Left renal cortex interstitium (tissue), 4 donors: ENCODE measurements at places on chromosomes 16 and 17. TPM values are rescaled to one million over a fixed set of nuclear protein-coding genes. Genes with fewer than 3 reads are reported as not detected.

DNA sequence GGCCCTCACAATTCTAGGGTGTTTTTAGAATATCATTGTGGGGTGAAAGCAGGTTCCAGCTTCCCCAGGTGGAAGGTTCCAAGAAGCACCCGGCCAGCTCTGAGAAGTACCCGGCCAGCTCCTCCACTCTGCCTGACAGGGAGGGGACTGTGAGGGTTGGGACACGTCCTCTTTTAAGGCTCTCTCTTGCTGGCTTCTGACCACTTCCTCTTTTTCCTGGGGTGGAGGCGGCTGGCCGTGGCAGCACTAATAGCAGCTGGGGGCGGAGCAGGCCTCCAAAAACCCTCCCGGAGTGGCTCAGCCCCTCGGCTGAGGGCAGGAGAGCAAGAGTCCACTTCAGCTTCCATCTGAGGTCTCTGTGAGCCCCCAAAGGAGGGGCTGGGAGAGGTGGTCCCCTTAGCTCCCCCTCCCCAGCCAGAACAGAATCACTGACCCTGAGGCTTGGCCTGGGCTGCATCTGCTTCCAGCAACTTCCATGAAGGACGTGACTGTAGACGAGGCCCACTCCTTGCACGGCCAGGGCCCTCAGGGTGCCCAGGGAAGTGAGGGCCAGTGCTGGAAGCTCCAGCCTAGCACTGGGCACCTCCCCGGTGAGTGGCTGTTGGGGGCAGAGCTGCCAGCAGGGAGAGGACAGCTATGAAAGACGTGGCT, 26.7 kb upstream of the PLCG2 start:
- DNase-seq, result no peak

- DNase-seq, result no peak
Observed at GRCh38 chr17:46003907-46004748, 5.1 kb downstream of the STH start.

DNA sequence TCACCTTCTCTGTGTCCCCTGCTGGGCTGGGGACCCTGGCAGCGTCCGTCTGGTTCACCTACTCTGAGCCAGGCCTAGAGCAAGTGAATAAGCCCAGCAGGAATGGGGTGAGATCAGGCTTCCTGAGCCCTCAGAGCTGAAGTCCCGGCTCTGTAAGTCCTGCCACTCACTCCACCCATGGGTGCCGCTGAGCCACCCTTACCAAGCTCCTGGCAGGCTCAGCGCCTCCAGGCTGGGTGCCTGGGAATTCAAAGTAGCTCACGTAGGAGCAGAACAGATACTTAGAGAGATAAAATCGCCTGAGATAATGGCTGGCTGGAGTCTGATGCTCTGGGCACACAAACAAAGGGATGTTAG, 9.8 kb upstream of the LASP1NB start:
- no peak for DNase-seq

AATK gene
- polyA plus RNA-seq, result 4.8 TPM

- DNase-seq, result no peak
Observed at GRCh38 chr16:31128711-31129567, 6.6 kb downstream of the PRSS8 start.

DNA sequence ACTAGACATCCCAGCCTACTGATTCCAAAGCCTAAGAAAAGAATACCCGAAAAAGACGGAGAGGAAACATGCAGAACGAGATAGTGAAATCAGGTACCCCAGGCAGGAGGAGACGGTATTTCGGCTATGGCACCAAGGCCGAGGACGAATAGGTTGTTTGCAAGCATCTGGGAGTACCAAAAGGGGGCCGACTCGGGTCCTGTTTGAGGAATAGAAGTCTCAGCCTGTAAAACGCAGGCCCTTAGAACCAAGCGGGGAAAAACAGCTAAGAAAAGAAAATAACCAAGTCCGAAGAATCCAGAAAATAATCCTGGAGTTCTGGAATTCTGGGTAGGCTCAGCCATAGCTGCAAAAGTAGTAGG, 537 bp downstream of the SLC35B1 start:
- no peak for DNase-seq

- no peak for DNase-seq
Observed at GRCh38 chr16:28597692-28598261, 927 bp upstream of the SULT1A2 start.

CTF1 gene
- 6.2 TPM for polyA plus RNA-seq

- no peak for DNase-seq
Observed at GRCh38 chr17:61401389-61402072, 1.9 kb downstream of the TBX2 start.

- no peak for DNase-seq
Observed at GRCh38 chr16:88419790-88420189, 33.3 kb upstream of the ZFPM1 start.

- no peak for DNase-seq
Observed at GRCh38 chr16:54022362-54022761, 264.2 kb downstream of the IRX3 start.

DNA sequence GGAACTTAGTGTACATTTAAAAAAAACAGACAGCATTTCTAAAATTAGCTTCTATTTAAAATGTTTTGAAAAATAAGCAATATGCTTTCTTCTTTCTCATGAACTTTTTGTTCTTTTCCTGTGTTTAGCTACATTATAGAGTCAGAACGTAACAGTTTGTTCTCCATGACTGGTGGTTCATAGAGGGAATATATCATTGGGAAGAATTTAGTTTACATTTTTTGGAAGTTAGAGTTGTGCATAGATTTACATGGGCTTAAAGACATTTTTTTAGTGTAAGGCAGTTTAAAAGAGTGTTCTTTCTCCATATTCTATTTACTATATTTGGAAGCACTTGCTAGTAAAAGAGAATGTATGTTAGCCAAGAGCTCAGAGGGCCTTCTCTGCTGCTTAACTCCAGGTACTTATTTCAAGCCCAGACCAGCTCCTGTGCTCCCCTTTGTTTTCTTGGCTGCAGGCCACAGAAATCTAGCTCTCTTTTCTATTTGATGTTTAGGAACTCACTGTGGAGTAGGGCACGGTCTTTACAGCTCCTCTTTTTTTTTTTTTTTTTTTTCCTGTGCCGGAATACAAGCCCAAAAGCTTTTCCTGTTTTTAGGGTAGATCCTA, 20.2 kb downstream of the AP2B1 start:
- DNase-seq, result no peak

DNA sequence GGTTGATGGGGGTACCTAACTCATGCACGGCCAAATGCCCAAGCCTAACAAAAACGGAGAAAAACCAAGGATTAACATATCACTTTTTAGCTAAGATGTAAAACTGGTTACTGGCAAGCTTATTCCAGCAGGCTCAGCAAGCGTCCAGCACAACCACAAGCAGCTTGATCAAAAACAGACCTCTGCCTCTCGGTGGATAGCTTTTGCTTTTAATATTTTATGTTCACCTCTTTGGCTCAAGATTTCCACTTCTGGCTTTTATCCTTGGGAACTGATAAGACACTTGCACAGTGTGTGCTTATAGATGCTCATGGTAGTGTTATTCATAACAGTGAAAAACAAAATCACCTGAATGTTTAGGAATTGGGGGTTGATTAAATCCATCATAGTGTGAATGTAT, 206.9 kb upstream of the CACNG5 start:
- no peak for DNase-seq

- DNase-seq, result no peak
Observed at GRCh38 chr17:35537601-35538141, at the start of gene SLFN12L. SLFN12L (minus strand) TSS chr17:35537678; CDS start chr17:35522364, 15,314 bp downstream.

DNA sequence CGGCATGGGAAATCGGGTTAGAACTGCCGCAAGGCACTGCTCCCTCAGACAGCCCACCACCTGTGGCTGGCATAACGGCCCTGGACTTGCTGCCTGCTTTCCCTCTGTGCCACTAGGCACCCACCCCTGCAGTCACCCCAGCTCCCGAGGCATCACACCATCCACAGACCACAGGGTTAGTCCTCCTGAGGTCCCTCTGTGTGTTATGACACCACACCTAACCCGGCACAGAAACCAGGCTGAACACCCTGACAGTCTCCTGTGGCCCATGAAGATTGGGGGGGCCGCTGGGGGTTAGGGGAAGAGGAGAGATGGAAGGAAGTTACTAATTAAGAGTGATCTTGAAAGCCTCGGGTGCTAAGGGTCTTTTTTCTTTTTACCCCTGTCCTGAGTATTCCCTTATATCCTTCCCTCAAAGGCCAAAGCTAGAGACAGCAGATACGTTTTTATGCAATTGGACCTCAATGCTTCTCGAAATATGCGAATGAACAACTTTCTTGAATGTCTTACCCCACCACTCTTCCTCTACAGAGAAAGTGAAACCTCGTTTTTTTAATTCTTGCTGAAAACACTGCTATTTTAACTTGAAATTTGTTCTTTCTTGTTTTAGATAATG, 7.0 kb downstream of the CYTH1 start:
- no peak for DNase-seq

DNA sequence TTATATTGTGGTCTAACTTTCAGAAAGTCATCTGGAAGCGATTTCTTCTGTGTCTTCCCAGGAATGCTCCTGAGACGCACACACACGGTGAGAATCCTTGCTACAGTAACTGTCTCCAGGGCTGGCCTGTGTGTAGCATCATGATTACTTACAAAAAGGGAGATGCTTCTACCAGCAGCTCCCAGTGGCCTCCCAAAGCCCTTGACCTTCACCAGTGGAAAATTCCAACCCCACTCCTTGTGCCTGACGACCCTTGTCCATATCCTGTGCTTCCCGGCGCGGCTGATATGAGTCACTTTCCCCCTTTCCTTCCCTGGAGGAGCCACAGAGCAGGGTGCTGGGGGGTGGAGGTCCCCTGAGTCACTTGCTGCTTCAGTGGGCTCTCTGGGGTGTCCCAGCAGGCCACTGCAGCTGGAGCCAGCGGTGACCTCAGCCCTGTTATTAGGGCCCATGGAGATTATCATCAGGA, 22.1 kb upstream of the NAT9 start:
- DNase-seq, result no peak

- no peak for DNase-seq
Observed at GRCh38 chr16:30567991-30568638, 3.4 kb downstream of the ZNF688 start.

DNA sequence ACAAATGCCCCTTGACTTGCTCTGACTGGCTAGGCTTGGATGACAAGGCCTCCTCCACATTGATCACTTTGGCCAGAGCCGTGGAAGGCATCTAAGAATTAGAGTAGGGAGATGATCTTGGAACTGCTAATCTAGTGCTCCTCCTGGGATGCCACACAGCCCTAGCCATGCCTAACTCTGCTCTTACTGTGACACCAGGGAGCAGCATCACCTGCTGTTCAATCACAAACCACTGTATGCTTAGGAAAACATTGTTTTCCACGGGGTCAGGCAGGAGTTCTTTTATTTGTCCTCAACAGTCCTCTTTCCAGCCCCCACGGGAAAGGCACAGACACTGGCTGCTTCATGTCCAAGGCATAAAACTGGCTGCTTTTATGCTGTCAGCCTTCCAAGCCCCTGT, 46.3 kb downstream of the C16orf78 start:
- DNase-seq, result no peak
